ENCODE measurements at places on chromosomes 12 and 14.

DNA sequence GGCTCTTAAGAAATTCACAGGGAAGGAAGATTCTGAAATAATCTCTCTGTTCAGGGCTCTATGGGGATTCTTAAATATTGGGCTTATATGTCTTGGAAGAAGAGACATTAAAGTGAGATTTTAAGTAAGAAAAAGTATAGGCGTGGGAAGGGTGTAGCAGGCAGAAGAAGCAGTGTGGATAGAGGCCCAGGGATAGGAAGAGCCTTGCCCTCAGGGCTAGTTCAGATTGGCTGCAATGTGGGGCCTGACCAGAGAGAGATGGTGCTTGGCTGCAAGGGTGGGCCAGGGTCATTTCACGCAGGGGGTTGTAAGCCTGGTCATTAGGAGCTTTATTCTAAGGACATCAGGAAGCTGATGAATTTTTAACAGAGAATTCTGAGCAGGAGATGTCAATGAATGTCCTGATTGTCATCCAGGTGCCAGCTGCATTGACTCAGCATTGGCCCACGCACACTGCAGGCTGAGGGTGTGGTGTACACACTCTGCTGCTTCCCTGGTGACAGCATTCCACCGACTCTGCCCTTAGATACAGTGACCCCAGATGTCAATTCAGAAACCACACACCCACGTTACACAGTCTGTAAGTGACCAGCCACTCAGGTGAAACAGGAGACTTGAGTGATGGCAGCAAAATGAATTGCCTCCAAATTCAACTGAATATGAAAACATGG, 582.5 kb downstream of the NRXN3 start:
- no peak for DNase-seq

- no peak for DNase-seq
Measured at GRCh38 chr12:25322918-25323531, 72.3 kb upstream of the KRAS start.

DNA sequence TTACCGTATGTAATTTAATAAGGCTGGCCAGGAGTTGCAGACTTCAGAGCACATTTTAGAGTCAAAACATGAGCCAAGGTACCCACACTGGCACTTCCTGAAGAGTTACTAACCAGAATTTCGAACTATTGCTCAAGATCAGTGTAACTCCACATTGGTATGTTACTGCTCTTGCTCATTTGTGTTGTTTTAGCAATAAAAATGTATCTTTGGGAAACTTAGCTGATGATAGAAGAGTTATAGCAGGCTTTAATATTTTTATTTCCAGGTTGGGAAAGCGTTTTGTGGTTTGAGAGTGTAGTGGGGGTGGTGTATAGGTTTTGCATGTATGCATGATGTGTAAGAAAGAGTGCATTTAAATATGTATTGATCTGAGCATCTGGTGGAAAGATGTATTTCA, 96.6 kb downstream of the SCN8A start:
- DNase-seq, result no peak

- no peak for DNase-seq
Measured at GRCh38 chr14:104542871-104543830, 36.4 kb upstream of the C14orf180 start.

- no peak for DNase-seq
Measured at GRCh38 chr14:105107351-105107750, 42.1 kb upstream of the GPR132 start.

- DNase-seq, result no peak
Measured at GRCh38 chr12:13097491-13098011, 5.9 kb downstream of the GSG1 start.

DNA sequence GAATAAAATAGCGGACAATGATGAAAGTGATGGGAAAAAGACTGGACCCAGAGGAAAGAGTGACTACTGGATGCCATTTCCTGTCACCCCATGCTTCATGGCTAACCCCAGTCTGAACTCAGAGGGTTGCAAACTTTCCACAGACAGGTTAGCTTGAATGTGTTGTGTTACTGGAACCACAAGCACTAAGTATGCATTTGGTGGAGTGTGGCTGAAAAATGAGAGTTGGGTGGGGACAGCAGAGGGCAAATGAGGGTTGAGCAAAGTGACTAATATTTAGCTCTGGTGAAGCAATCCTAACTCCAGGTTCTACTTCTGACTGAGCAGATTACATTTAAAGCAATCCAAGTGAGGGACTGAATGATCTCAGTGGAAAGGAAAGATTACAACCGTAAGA, 1.6 kb downstream of the SLC16A7 start:
- peak; percentile 50 for DNase-seq

DNA sequence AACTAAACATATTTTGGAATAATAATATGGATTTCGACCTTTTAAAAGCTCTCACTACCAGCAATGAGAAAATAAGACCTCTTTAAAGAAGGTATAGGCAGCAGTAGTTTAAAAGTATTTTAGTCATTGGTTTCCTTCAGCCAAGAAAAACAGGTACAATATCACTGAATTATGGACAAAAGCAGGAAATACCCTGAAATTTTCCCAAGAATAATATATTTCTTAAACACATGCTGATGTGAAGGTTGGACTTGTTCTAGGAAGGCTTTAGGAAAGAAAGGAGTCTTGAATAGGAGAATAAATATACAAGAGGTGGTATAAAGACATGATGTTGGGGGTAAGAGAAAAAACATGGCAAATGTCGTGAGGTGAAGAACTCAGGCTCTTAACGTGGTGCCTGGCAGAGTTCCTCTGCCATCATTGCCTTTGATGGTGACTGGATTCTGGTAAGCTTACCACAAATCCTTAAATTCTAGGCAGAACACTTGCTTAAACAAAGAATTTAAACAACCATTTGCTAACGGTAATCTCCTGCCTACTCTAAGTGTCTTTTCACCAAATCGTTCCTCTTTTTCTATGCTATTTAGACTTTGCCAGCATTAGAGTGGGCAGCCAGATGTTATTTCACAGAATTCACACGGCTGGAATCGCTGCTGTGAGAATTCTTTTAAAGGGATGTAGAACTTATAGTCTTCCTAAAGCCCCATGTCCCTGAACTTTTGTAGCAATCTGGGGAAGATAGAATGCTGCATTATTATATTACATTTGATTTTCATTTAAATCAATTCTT, 11.9 kb upstream of the NUDT4 start:
- DNase-seq, result no peak

DNA sequence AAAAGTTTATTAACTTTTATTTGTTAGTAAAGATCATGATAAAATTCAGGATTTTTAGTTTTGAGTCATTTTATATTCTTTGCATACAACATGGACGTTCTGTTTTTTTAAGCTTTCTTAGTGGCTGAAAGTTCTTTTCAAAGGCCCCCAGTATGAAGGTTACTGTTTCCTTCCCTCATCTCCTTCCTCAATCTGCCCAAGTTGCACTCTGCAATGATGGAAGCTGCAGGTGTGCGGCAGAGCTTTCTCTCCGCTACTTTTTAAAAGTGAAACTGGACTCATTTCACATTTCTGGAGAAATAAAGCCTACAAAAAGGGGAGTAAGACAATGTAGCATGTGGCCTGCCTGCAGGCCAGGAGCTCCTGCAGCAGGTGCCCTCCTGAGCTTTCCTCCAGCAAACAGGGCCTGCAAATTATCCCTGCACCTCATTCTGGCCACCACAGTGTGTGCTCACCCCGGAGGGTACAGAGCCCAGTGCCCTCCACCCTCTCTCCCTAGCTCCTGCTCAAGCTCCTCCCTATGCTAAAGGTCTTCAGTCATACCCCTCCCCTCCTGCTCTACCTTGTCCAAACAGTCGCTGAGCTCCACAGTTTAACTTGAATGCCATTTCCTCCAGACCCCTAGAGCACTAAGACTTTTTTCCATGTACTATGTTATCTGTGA, 78.9 kb downstream of the SETD3 start:
- no peak for DNase-seq

DNA sequence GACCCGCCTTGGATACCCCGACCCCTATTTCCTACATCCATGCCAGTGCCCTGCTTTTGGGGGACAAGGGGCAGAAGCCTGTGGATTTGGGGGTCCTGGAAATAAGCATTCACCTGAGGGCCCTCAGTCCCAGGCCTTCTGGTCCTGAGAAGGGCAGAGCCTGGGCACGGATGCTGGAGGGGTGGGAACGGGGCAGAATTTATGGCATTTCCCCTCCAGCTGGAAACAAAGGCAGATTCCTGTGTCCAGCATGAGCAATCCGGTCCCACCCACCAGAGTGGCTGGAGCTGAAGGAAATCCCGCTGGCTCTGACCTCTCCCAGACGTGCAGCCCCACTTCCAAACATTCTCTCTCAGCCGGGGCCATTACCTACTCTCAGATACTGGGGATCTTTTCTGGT, 9.3 kb downstream of the ANKRD33 start:
- no peak for DNase-seq

GRCh38 chr12:111270774-111271173, 98.1 kb downstream of the PHETA1 start:
- DNase-seq, result no peak

- no peak for DNase-seq
Measured at GRCh38 chr14:92404938-92405337, 82.0 kb downstream of the SLC24A4 start.

DNA sequence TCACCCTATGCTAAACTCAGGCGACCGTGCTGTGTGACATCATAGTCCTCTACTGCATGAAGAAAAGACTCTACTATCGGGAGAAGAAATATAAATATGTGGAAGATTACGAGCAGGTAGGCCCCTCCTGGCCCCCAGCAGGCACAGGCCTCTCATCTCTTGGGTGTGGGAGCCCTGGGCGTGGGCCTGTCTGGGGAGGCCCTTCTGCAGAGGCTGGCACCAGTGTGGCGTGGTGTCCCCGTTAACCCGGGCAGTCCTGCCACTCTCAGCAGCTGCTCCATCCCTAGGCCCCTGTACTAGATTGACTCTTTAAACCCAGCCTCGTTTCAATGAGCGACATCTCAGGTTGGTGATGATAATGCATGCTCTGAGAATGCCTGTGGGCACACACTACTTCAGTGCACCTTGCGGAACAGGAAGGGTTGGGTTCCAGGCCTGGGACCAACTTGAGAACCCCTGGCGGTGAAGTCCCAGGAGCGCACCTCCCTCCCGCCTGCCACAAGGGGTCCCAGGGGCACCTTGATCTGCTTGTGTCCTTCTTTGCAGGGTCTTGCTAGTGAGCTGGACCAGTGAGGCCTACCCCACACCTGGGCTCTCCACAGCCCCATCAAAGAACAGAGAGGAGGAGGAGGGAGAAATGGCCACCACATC, 23.2 kb downstream of the P2RX4 start:
- no peak for DNase-seq

GRCh38 chr14:78292003-78292402, 121.8 kb downstream of the NRXN3 start:
- DNase-seq, result no peak

DNA sequence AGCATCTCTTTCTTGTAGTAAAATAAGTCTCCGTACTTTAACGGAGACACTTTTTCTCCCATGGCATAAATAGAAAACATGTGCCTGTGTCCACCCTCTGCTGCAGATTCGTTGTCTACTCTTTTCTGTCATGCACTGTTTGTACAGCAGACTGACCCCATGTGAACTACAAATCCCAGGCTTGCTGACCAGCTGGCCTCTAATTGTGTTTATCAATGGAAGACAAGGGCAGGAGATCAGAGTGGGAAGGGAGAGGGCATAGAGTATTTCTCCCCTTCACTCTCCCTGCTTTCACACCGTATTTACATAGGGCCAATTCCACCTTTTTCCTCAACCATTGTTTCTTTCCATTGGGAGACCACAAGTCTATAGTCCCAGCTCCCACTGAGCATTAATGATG, 31.0 kb upstream of the TMTC2 start:
- DNase-seq, result no peak

- no peak for DNase-seq
Measured at GRCh38 chr12:96227365-96228106, 33.4 kb downstream of the ELK3 start.
